Left forelimb (tissue), 1 donor: ENCODE measurements at places on chromosomes 2 and 18.

DNA sequence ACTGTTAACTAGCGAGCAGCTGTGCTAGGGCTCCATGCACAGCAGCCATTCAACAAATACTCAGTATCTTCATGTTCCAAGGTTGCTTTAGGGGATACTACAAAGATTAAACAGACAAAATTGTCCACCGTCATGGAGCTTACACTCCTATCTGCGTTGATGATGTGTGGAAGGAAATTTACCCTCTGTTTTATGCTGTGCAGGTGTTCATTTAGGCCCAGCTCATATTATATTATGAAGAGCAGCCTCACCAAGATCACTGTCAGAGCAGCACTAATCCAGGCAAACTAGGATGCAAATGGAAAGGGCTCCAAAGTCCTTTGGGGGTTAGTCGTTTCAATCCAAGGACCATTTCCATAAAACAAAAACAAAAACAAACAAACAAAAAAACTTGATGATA lies 13.4 kb upstream of the WIPF1 start:
- DNase-seq, result no peak

- no peak for DNase-seq
Measured at GRCh38 chr2:150505178-150505577, 17.7 kb upstream of the RND3 start.

- DNase-seq, result no peak
Measured at GRCh38 chr2:127137741-127138140, 30.8 kb upstream of the BIN1 start.

- no peak for DNase-seq
Measured at GRCh38 chr2:68734176-68734575, 435 bp upstream of the ARHGAP25 start.

GRCh38 chr2:81195017-81195773 lies 890.6 kb upstream of the LRRTM1 start:
- no peak for DNase-seq

- DNase-seq, result peak; percentile 18
Measured at GRCh38 chr18:76986406-76986805, 146.2 kb downstream of the MBP start.
